ENCODE measurements at places on chromosomes 2 and 18.

DNA sequence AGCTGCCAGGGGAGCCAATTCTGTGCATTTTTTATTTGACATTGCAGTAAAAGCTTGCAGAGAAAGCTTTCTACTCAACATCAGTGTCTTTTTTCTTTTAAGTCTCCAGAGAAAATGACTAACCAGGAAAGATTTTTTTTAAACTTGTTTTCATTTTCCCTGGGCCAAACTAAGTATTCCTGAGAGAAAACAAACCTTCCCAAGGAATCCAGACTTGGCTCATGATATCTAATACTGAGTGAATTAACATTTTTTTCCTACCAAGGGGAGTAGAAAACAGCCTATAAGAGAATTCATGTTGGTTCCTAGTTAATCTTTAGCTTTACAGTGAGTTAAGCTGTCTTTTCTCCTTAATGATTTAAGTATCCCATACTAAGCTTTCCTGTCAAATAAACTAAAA is 46.7 kb downstream of the DAPL1 start:
- no peak for DNase-seq

GRCh38 chr2:65744477-65745200 is 312.2 kb upstream of the SPRED2 start:
- no peak for DNase-seq

DNA sequence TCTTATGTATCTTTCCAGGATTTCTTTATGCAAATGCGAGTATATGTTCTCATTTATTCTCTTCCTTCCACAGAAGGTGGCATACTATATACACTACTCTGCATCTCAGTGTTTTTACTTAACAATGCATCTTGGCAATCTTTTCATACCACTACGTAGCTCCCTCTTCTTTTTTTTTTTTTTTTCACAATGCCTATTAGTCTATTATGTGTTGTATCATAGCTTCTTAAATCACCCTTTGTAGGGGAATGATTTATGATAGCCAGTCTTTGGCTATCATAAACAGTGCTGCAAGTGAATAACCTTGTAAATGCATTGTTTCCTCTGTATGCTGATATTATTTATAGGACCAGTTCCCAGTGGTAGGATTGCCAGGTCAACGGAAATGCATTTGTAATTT is 204.2 kb downstream of the BABAM2 start:
- no peak for DNase-seq

DNA sequence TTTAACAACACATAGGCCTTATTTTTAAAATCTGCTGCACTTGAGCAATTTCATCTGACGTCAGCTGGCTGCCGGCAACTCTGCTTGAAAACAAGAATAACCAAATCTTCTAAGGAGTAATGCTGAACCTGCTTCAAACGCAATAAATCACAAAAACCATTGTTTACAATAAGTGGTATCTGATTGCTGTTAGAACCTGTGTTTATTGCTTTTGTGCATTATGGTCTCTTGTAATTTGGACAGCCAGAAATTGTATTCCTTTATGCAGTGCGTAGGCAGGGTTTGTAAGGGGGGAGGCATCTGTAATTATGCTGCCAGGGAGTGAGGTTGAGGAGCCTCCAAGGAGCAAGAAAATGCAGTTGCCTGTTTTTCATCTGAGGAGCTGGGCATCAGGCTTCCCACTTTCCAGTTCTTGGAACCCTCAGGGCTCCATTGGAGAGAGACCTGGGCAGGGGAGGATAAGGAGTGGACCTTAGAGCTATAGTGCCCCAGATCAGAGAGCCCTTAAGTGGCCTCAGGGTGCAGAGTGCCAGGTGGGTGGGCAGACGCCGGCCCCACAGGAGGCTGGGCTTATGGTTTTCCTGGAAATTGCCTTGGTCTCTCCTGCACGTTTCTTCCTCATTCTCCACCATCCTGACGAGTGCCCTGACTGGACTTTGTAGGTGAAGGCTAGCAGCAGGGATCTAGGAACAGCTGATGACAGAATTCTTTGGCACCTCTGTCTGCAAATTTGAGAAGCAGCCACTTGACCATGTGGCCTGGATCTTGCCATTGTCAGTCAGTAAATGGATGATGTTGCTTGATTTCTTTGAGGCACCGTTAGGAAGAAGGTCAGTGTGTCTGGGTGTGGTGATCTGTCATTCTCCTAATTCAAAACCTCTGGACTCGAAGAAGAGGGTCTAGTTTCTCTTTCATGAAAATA is 129.2 kb downstream of the KLHL29 start:
- no peak for DNase-seq

- DNase-seq = peak; percentile 14
Observed at GRCh38 chr2:162153608-162154224, 1.7 kb upstream of the GCG start.

DNA sequence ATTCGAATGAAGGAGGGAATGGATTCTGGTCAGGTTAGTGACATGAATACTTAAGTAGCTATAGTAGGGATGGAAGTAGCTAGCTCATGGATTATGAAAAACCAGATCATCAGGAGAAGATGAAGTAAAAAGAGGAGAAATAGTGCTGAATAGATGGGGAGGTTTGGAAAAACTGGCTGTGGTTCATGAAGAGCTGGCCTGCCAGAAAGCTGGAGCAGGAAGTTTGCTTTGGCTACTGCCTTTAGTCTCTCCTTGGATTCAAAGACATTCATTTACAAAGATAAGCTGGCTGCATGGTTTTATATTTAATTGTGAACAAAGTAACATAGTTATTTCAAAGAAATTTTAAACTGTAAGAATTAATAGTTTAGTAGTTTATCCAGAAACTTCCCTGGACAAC is 567.0 kb downstream of the RIT2 start:
- DNase-seq = no peak

DNA sequence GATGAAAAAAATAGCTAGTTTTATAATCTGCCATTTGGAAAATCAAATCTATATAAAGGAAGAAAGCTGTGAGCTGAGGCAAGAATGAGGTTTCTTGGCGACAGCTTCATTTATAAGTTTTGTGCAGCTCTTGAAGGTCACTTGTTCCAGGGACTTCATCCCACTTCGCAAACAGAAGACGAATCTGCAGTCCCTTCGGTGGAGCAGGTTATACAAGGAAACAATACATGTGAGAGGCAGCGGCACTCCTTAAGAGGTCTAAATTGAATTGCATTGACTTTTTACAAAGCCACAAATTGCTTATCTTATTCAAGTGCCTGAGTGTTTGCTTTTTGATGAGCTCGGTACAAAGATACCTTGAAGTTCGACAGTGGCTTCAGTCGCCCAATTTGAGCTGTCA is 72.2 kb downstream of the C1QL2 start:
- DNase-seq = no peak

- DNase-seq = no peak
Observed at GRCh38 chr18:70135604-70136003, 69.9 kb downstream of the RTTN start.

- DNase-seq = no peak
Observed at GRCh38 chr2:23454501-23455120, 69.6 kb downstream of the KLHL29 start.

DNA sequence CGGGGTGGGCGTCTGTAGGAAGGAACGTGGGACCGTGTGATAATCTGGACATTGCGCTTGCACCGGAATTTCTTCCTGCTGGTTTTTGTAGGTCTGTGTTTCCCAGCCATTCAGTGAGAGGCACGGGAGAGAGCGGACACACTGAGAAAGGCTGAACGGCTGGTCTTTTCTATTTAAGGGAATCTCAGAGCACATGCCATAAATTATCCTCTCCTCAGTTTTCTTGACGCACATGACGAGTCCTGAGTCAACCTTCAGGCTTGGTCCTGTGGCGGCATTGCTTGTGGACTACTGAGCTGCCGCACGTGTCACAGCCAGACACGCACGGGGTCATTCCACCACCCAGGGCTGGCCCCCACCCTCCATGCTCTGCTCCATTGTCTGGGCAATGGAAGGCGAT is 519.3 kb upstream of the ID2 start:
- no peak for DNase-seq

- DNase-seq = no peak
Observed at GRCh38 chr2:77149565-77149964, 372.6 kb downstream of the LRRTM4 start.

GRCh38 chr18:10239103-10239502 is 215.3 kb upstream of the APCDD1 start:
- no peak for DNase-seq

DNA sequence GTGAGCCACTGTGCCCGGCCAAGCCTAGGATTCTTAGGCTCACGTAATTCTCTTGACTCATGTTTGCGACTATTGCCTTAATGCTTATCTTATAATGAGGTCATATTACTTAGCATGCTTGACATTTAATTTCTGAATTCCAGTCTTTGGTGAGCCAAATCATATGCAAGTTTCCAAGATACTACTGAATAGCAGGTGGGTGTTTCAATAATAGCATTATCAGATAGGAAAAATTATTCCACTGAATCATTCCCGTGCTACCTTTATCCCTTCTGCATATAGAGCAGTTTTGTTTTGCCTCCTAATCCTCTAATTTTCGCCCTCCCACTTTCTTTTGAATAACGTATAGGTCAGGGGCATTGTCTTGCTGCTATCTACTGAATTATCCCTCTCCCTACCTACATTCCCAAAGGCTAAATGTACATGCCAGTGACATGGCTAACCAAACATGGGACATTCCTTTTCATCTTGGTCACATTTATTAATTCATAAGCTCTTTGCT is 4.9 kb downstream of the DAW1 start:
- DNase-seq = no peak

DNA sequence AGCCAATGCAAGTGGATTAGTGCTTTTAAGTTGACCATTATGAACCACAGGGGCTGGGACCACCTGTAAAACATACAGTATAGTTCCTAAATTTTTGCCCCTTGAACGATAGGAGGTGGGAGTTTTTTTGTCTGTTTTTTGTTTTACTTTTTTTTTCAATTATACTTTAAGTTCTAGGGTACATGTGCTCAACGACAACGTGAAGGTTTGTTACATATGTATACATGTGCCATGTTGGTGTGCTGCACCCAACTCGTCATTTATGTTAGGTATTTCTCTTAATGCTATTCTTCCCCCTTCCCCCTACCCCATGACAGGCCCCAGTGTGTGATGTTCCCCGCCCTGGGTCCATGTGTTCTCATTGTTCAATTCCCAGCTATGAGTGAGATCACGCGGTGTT is 1797.9 kb upstream of the PIK3C3 start:
- no peak for DNase-seq

- DNase-seq = no peak
Observed at GRCh38 chr2:57543211-57543610, 503.4 kb upstream of the VRK2 start.

DNA sequence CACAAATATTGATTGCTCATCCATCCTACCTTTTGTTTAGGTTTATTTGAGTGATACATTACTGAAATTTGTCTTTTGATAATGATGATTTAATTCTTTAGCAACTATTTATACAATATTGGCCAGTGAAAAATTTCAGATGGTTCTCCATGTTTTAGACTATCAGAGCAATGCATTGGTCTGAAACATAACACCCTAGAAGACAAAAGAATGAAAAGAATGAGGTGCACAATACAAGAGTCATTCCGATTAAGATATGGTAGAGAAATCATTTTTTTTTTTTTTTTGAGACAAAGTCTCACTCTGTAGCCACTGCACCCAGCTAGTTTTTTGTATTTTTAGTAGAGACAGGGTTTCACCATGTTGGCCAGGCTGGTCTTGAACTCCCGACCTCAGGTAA is 197.4 kb upstream of the FAM98A start:
- no peak for DNase-seq
